Upper lobe of right lung (tissue), 1 donor: ENCODE measurements at places on chromosomes 7 and 10. TPM values are rescaled to one million over a fixed set of nuclear protein-coding genes. Genes with fewer than 3 reads are reported as not detected.

DNA sequence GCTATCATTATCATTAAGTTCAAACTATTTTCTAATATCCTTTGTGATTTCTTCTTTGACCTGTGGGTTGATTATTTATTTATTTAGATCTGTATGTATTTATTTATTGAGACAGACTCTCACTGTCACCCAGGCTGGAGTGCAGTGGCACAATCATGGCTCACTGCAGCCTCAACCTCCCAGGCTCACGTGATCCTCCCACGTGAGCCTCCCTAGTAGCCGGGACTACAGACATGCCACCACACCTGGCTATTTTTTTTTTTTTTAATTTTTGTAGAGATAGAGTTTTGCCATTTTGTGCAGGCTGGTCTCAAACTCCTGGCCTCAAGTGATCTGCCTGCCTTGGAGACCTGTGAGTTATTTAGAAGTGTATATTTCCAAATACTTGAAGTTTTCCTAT is 28.7 kb upstream of the MRPS16 start:
- H3K27me3 ChIP-seq = no peaks in the 10 kb centered on the region
- DNase-seq = no peak
- H3K36me3 ChIP-seq = no peaks in the 10 kb centered on the region

DNA sequence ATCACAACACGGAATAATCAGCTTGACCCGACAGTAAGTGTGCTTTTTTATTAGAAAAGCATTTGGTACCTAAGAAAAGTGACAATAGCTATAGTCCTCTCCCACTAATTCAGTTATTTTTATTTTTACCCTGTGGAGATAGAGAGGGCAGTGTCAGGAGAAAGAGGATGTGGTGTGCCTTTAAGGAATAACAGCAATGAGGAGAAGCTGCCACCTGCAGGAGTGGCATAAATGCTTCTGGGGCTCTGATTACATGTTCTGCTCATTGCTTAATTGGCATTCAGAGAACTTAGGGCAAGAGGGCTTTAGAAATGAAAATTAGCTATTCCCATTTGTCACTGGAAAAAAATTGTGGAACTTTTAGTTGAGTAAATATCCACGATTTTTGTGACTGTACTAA is 60.1 kb downstream of the DENND11 start:
- H3K4me3 ChIP-seq = no peak overlapping the region
- no peaks in the 10 kb centered on the region for H3K27me3 ChIP-seq
- peaks cover 23% of the 10 kb centered on the region for H3K36me3 ChIP-seq
- DNase-seq = no peak

- no peaks in the 10 kb centered on the region for H3K4me1 ChIP-seq
- no peak for DNase-seq
- no peak overlapping the region for H3K27ac ChIP-seq
- no peak overlapping the region for H3K4me3 ChIP-seq
- no peaks in the 10 kb centered on the region for H3K27me3 ChIP-seq
- H3K36me3 ChIP-seq = no peaks in the 10 kb centered on the region
Measured at GRCh38 chr10:87983716-87984115, 120.3 kb downstream of the PTEN start.

- DNase-seq = no peak
- no peaks in the 10 kb centered on the region for H3K36me3 ChIP-seq
- H3K4me1 ChIP-seq = no peaks in the 10 kb centered on the region
- no peak overlapping the region for H3K27ac ChIP-seq
- no peak overlapping the region for H3K4me3 ChIP-seq
Measured at GRCh38 chr7:123070702-123071286, 75.3 kb upstream of the TAS2R16 start.

GRCh38 chr7:1377111-1377909 is 82.0 kb downstream of the MICALL2 start:
- H3K27me3 ChIP-seq = peaks cover 51% of the 10 kb centered on the region
- H3K36me3 ChIP-seq = no peaks in the 10 kb centered on the region
- no peaks in the 10 kb centered on the region for H3K4me1 ChIP-seq
- H3K27ac ChIP-seq = no peak overlapping the region
- DNase-seq = no peak

Gene GPR15LG
- not detected for total RNA-seq

DNA sequence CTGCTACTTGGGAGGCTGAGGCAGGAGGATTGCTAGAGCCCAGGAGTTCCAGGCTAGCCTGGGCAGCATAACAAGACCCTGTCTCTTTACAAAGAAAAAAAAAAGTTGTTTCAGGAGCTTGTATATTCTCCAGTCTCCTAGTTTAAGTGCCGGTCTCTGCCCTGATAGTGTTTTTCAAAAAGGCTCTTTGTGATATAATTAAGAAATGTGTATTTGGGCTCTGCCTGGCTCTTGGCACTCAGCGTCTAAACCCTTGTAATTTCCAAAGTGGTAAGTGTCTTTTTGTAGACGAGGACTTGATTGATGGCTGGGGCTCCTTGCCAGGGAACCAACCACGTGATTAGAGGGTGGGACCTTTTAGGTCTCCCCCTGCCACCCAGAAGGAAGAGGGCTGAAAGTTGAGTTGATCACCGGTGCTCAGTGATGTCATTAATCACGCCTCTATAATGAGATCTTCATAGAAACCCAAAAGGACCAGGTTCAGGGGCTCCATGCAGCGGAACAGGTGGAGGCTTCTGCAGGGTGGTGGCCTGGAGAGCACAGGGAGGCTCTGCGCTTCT is 4.4 kb downstream of the EIF3B start:
- H3K4me3 ChIP-seq = no peak overlapping the region
- H3K4me1 ChIP-seq = peaks cover 39% of the 10 kb centered on the region
- H3K36me3 ChIP-seq = peaks cover 58% of the 10 kb centered on the region
- H3K27me3 ChIP-seq = no peaks in the 10 kb centered on the region
- H3K27ac ChIP-seq = no peak overlapping the region

Gene CYP3A7
- total RNA-seq = 1.6 TPM

DNA sequence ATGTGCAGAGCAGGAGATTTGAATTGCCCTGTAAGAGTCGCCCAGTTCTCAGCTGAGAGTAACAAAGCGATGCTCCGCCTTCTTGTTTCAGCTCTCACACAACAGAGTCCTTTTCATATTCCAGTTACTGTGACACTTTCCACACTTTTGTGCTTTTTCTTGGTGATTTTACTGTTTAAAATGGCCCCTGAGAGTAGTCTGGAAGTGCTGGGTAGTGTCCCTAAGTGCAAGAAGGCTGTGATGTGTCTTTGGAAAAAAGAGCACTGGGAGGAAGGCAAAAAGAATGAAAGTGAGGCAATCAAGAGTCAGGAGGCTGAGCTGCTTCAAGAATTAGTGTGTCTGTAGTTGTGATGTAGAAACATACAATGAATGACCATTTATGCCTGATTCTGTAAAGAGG is 201.2 kb upstream of the SEMA3E start:
- DNase-seq = no peak
- H3K4me1 ChIP-seq = no peaks in the 10 kb centered on the region
- no peaks in the 10 kb centered on the region for H3K36me3 ChIP-seq
- H3K27me3 ChIP-seq = no peaks in the 10 kb centered on the region
- H3K27ac ChIP-seq = no peak overlapping the region
- no peak overlapping the region for H3K4me3 ChIP-seq

DNA sequence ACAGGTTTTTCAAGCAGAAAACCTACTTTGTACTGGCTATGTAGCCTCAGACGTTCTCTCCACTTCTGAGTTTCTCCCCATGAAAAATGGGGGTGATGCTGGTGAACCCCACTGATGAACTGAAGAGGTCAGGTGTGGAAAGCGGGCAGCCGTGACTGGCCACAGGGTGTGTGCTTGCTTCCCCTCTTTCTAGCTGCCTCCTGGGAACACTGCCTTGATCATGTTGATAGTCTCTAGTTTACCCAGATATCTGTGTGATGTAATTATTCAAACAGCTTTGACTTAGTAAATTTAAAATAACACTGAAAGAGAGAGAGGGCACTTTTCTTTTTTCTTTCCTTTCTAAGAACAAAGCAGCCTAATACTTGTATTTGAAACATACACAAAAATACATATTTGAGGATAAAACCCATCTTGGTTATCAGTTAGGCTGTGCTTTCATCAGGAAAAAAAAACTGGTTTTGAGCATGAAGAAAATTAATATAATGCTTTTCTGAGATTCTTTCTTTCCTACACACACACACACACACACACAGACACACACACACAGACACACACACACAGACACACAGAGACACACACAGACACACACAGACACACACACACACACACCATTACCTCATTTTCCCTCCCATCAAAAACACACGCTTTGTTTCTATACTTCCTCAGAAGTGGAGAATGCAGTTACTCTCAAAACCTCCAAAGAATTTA is 76.7 kb downstream of the MACC1 start:
- no peak overlapping the region for H3K4me3 ChIP-seq
- no peaks in the 10 kb centered on the region for H3K4me1 ChIP-seq
- DNase-seq = no peak
- no peaks in the 10 kb centered on the region for H3K27me3 ChIP-seq
- no peak overlapping the region for H3K27ac ChIP-seq

Gene MACC1
- 22.1 TPM for total RNA-seq

- H3K27ac ChIP-seq = no peak overlapping the region
- no peak for DNase-seq
- H3K27me3 ChIP-seq = no peaks in the 10 kb centered on the region
- H3K36me3 ChIP-seq = no peaks in the 10 kb centered on the region
- no peak overlapping the region for H3K4me3 ChIP-seq
- H3K4me1 ChIP-seq = no peaks in the 10 kb centered on the region
Measured at GRCh38 chr7:86963599-86964230, 95.7 kb downstream of the ELAPOR2 start.

GRCh38 chr7:90858546-90858945 is 262.4 kb downstream of the CDK14 start:
- H3K4me3 ChIP-seq = no peak overlapping the region
- H3K27me3 ChIP-seq = no peaks in the 10 kb centered on the region
- no peak overlapping the region for H3K27ac ChIP-seq
- DNase-seq = no peak
